Stimulated activated CD4-positive, alpha-beta T cell treated with anti-CD3 and anti-CD28 coated beads, Interleukin-2, amount 100 ng/mL, for 24 hours (primary cell): ENCODE measurements at places on chromosomes 3 and 15.
A peak's percentile ranks its signal among the peaks of the same experiment; 100 is the strongest.

- no peak for DNase-seq
Observed at GRCh38 chr3:101193957-101194356, 126.4 kb downstream of the IMPG2 start.

GRCh38 chr15:98755138-98755537 lies 106.8 kb downstream of the IGF1R start:
- DNase-seq: no peak

DNA sequence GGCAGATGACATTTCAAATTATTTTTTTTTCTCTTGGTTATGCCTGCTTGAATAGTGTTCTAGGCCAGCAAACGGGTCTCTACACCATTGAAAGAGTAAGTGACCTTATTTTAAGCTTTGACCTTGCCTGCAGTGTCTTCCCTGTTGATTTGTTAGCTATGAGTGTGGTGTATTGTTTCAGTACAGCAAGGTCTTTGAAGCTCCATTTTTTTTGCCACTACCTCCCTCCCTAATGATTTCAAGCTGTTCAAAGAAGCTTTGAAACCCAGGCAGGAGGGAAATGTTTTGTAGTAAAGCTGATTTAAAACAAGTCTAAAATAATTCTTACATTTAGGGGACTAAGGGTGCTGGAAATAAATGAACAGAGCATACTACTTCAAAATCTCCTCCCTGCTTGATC lies 1249.8 kb downstream of the ROBO1 start:
- DNase-seq: no peak

- DNase-seq: no peak
Observed at GRCh38 chr15:66955871-66956585, 109.4 kb upstream of the SMAD3 start.

GRCh38 chr3:153247331-153248330 lies 85.6 kb downstream of the RAP2B start:
- DNase-seq: no peak

DNA sequence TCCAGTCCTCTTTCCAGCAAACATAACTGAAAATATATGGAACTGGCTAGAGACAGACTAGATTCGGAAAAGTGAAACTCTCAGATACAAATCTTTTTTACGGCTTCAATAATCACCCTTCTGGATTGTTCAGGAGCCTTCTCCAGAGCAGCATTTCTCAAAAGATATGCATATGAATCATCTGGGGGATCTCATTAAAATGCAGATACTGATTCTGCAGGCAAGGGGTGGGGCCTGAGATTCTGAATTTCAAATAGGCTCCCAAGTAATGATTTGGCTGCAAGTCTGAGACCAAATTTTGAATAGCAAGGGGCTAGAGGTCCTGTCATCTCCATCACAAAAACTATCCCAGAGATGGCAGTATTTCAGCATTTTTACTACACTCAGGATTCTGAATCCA lies 165.4 kb downstream of the CTNNB1 start:
- no peak for DNase-seq

DNA sequence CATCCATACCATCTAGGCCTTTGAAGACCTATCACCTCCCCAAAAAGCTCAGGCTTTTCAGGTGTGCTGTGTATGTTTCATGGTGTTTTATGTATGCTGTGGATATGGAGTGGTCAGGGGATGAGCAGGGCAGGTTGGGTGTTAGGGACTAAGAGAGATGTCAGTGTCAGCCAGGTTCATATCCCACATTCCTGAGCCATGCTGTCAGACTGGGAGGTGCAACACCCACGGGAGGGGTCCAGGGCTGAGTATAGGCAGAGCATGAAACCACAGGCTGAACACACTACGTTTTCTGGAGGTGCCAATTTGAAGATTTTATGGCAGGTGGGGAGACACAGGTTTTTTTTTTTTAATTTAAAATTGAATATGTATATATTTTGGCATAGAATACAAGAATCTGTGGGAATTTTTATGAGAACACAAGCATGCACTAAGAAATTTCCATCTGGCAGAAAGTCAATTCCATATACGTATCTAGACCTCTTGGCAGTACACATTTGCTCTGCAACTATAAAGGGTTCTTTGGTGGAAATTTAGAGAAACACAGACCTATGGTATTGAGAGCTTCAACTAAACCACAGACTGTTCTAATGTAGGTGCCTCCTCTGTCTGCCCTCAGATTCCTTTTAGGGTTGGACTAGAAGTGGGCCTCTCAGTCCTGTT lies 101.9 kb upstream of the RNU6-1 start:
- no peak for DNase-seq

DNA sequence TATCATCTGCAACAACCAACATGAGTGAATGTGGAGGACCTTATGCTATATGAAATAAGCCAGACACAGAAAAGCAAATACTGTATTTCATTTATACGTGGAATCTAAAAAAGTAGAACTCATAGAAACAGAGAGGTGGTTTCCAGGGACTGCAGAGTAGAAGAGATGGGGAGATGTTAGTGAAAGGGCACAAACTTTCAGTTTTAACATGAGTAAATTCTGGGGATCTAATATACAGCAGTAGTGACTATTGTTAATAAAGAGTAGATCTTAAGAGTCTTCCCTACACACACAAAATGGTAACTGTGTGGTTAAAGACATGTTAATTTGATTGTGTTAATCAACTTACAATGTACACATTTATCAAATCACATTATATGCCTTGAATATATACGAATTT lies 20.9 kb upstream of the MELTF start:
- no peak for DNase-seq

DNA sequence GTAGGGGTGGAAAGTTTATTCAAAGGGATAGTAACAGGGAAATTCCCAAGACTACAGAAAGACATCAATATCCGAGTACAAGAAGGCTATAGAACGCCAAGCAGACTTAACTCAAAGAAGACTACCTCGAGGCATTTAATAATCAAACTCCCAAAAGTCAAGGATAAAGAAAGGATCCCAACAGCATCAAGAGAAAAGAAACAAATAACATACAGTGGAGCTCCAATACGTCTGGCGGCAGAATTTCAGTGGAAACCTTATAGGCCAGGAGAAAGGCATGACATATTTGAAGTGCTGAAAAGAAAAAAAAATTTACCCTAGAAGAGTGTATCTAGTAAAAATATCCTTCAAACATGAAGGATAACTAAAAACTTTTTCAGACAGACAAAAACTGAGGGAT lies 95.6 kb downstream of the DMXL2 start:
- no peak for DNase-seq

GRCh38 chr3:154164387-154164786 lies 43.2 kb downstream of the ARHGEF26 start:
- no peak for DNase-seq

- DNase-seq: no peak
Observed at GRCh38 chr3:42855547-42856380, 19.9 kb downstream of the CYP8B1 start.

GRCh38 chr3:30353711-30354467 lies 252.5 kb upstream of the TGFBR2 start:
- peak; percentile 25 for DNase-seq

GRCh38 chr3:183645254-183645653 lies 9.8 kb downstream of the KLHL24 start:
- DNase-seq: no peak

DNA sequence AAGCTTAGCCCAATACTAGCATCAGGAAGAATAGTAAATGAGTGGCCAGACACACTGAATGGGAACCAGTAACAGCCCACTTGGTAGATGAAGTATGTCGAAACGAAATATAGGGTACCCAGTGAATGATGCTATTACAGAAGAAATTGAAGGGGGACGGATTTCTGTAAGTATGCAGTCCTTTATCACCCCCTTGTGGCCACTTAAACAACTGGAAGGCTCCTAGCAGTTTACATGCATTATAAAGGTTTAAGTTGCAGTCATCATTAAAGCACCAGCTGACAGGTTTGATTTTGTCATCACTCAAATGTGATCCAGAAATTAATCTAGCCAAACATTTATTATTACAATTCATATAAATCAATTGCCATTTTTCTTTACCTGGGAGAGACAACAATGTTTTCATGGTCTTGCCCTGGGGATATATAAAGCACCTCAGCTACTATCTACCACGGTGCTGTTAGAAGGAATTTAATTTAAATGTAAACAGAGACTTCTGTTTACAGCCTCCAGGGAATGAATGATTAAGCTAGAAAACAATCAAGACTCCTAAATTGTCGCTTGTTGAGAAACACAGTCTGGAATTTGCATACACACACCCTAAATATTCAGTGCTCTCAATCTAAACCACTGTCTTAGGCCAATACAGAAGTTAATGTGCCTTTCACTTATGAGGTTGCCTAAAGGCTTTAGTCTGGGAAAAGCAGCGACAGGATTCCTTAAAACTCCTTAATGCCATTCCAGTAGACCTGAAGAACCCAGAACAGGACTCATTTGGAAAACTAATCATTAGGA lies 7.8 kb downstream of the EIF1B start:
- DNase-seq: peak; percentile 42

DNA sequence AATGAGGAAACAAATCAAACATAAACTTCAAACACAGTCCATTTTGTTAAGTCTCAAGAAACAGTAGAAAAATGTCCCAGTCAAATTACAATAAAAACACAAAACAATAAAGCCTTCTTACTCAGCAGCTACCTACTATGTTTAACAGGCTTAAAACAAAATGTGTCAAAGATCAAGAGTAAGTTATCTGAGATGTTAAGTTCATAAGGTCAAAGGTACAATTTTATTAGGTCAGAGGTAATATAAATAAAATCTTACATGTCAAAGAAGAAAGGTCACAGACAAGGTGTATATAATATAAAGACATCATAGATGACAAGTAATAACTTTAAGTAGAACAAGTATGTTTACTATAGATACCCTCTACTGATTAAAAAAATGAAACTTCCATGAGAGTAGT lies 208.3 kb downstream of the SCAPER start:
- DNase-seq: no peak

- no peak for DNase-seq
Observed at GRCh38 chr15:72372361-72372760, 3.5 kb downstream of the HEXA start.

DNA sequence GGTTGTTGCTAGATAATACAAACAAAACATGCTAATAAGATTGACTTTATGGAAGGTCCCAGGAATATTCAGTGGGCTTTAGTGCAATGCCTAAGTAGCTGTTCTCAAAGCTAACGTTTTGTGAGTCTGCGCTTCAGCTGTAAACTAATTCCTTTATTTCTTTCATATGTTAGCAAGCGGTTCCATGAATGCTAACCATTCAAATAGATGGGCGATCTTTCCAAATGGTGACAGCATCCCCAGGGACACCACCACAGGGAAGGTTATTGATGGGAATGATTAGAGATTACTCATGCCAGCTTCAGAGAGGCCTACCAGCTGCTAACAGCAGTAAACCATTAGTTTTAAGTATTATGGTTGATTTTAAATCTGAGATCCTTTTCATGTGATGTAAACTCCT lies 405.7 kb upstream of the MCTP2 start:
- DNase-seq: no peak

DNA sequence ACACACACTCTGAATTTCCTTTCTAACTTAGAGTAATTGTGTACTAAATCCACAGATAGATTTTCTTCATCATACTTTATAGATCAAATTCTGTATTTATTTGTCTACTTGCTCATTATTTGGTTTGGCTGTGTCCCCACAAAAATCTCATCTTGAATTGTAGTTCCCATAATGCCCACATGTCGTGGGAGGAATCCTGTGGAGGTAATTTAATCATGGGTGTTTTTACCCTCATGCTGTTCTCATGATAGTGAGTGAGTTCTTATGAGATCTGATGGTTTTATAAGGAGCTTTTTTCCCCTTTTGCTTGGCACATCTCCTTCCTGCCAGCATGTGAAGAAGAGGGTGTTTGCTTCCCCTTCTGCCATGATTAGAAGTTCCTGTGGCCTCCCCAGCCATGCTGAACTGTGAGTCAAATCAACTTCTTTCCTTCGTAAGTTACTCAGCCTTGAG lies 198.3 kb upstream of the TGFBR2 start:
- DNase-seq: no peak

DNA sequence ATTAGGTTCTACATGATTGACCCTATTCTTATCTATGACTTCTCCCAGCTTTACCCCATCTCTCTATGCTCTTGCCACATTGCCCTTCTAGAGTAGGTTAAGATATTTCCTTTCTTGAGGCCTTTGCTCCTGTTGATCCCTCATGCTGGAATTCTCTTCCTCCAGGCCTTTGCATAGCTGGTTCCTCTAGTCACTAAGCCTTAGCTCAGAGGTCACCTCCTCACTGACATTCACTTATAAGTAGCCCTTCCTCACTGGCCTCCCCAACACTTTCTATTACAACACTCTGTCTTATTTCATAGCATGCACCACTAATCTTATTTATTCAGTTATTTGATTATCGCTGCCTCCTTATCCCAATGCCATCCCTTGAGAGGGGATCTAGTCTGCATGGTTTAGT lies 228.4 kb upstream of the COL8A1 start:
- no peak for DNase-seq

- DNase-seq: peak; percentile 59
Observed at GRCh38 chr15:100627789-100628395, 25.5 kb downstream of the ASB7 start.

- DNase-seq: no peak
Observed at GRCh38 chr15:101433396-101433795, 56.1 kb downstream of the PCSK6 start.

DNA sequence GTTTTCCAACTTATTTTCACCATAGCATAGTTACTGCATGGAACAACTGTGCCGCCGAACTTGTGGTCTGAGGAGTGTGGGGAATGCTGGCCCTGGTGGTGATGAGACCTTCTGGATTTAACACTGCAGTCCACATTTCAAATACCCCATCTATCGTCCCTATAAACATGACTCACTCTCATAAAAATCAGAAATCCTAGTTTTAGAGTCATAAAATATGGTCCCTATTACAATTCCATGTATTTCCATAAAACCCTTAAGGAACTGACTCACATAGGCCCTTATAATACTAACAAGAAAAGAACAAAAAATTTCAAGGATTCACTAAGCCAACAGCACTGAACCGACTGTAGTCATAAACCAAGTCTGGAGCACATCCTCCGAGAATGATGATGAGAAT lies 147.2 kb downstream of the FOXP1 start:
- no peak for DNase-seq

GRCh38 chr3:31882895-31883294 lies 98.2 kb downstream of the OSBPL10 start:
- no peak for DNase-seq

DNA sequence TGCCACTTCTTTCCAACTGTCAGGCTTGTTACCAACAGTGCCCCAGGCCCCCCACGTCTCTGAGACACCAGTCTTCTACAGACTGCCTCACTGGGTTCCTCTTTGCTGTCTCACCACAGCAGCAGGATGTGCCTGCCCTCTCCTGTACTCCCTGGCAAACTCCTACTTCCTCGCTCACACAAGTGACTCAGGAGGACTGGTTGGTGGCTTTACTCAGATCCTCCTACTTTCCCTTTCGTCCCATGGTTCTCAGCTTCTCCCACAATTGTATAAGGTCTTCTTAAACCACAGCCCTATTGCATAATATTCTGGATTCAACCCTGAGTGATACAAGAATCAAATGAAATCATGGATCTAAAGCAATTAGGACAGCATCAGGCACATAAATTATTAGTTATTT lies 246.6 kb upstream of the PROK2 start:
- DNase-seq: no peak

DNA sequence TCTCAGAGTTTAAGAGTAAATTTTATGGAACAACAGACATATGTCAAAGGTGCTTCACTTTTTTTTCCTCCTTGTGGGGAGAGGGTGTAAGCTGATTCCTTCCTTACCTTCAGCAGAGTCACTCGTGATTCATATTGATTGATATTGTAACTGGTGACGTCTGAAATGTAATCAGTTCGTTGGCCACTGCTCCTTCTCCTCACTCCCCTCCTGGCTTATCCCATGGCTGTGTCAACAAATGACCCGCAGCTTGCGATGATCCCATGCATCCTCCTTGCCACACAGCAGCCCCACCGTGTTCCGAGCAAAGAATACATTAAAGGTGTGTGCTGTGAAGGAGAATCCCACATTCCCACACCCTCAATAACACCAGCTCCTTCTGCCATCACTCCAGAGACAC lies 7.3 kb downstream of the MGLL start:
- no peak for DNase-seq
